Thymus (tissue), 14 donors: ENCODE measurements at places on chromosomes 1 and 21.

DNA sequence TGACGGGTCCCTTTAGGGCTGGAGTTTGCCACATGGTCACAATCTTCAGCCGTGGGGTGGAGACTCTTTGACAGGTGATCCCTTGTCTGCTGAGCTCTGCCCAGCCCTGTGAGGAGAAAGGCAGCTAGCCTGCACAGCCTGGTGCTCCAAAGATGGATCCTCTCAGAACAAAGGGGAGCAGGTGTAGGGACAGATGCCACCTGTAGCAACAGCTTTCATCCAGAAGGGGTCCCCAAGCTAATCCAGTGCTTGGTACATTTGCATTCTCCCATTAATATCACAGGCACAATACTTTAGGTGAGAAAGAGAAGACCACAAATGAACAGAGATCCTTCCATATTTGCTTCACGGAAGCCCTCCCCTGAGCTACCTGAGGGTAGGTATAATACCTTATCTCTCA lies 93.2 kb downstream of the CCDC185 start:
- no peak for DNase-seq

DNA sequence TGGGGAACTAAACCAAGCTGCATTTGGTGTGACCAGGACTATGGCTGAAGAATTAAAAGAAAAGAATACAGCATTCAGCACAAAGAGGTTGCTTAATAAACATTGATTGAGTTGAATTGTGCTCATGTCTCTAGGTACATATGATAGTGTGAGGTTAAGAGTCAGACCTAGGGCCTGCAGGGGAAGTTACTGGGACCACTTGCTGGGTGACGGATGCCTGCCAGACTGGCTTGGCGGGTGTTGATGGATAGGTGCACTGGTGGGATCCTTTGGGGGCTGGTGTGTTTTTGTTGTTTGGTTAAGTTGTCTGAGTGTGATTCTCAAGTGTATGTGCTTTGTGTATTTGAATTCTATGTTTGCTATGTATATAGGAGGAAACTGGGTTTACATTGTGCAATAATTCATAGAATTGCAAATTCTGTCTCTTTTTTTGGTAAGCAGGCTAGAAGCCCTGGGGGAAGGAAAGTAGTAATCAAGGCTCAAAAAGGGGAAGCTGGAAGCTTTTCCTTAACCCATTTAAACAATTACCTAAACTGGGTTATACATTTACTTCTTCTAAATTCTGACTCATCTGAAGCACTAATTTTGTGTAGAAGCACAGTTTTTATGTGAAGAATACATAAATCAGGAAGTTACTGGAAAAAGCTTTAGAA lies 1.8 kb downstream of the CD101 start:
- no peak for DNase-seq

DNA sequence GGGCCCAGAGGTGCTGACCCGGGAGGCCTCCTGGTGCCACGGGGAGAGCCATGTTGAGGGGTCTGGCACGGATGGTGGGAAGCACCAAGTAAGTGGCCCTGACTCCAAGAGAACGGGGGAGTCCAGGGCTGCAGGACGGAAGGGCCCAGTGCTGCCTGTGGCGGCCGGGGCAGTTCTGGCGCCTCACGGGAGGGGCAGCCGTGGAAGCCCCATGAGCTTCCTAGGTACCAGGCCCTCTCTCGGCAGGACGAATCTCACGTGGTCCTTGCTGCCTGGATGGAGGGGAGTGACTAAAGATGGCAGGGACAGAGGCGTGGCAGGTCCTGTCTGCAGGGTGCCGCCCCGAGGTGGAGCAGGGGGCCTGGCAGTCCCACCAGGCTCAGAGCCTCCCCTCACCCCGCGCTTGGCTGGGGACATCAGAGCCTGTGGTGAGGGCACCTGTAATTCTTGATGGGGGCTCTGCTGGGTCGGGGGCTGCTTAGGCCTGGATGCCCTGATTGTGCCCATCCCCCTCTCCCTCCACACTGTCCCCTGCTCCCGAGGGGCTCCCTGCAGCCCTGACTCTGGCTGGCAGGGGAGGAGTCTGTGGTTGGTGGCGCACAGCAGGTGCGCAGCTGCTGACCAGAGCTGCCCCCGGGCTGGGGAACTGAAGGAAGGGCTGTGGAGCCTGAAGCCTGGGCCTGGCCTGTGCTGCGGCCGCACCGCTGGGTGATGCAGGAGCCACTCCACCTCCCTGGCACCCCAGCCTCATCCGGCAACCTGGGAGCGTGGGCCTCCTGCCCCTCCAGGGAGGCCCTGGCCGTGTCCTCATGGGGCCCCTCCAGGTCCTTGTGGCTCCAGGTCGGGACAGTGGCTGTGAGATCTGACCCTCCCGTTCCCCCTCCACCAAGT lies 31.4 kb downstream of the POFUT2 start:
- no peak for DNase-seq

DNA sequence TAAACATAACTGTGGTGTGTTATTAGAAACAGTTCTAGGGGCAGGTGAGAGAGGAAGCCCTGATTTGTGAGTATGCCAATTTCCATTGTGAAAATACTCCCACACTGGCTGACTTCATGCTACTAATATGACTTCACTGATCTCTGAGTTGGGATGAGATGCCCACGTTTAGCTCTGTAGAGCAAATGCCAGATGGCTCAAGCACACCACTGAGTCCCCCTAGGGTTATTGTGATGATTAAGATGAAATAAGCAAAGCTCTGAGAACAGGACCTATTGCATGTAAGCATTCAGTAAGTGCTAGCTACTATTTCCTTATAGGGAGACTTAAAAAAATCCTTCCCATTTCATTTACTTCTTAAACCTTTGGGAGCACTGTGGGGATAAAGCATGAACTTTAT lies 117.6 kb downstream of the CENPF start:
- DNase-seq, result no peak

GRCh38 chr21:34205811-34206571 lies 132.6 kb downstream of the MRPS6 start:
- no peak for DNase-seq

DNA sequence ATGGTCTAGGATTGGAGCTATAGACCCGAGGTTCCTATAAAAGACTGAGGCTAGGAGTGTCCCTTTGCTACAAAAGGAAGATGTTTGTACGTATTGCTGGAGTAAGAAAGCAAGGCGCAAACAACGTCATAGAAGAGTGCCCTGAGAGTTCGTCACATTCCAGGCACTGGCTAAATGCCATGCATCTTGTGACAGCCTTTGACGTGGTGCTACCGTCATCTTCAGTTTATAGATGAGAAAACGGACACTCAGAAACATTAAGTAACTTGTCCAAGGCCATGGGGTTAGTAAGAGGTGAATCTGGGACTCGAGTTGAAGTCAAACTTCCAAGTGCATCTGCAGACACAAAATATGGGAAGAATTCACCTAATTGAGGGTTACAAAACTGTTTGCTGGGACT lies 104.2 kb upstream of the SLC45A1 start:
- no peak for DNase-seq

GRCh38 chr21:14376854-14377253 lies 6.1 kb downstream of the HSPA13 start:
- DNase-seq, result no peak

DNA sequence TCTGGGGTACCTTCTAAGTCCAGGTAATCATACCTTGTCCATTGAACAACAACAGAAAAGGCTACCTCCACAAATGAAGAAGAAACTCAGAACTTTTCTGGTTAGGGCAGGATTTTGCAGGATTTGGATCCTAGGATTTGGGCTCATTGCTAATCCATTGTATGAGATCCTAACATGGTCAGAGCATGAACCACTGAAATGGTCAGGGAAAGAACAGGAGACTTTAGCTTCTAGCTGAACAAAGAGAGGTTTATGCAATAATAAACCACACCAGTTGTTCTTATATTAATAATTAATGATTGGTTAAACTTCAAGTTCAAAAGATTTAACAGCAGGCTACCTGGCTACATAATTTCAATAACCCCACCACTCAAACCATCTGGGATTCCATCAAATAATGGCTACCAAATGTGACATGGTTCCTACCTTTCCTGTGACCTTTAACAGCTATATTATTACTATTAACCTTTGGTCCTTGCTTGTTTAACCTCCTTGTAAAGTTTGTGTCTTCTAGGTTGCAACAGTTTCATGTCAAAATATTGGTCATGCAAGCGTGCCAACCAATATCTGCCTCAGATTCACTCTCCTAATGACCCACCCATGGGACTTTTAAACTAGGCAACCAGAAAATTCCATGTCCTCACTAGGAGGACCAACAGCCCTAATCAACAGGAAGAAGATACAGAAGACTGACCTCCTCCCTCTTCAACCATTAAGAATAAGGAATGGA lies 60.6 kb upstream of the USH2A start:
- no peak for DNase-seq

GRCh38 chr1:66503841-66504470 lies 30.0 kb upstream of the SGIP1 start:
- DNase-seq, result peak; percentile 54

DNA sequence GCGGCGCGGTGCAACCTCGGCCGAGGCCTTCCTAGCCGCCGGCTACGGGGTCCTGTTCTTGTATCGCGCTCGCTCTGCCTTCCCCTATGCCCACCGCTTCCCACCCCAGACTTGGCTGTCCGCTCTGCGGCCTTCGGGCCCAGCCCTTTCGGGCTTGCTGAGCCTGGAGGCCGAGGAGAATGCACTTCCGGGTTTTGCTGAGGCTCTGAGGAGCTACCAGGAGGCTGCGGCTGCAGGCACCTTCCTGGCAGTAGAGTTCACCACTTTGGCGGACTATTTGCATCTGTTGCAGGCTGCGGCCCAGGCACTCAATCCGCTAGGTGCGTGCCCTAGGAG lies 379 bp downstream of the PPCS start:
- peak; percentile 64 for DNase-seq

GRCh38 chr1:44970317-44970716 lies 16.1 kb downstream of the EIF2B3 start:
- DNase-seq, result no peak

GRCh38 chr21:21111309-21111920 lies 113.2 kb downstream of the NCAM2 start:
- DNase-seq, result no peak

GRCh38 chr21:45802956-45803617 lies 159.6 kb downstream of the PCBP3 start:
- DNase-seq, result no peak
